ENCODE measurements at places on chromosomes 11 and 22.

DNA sequence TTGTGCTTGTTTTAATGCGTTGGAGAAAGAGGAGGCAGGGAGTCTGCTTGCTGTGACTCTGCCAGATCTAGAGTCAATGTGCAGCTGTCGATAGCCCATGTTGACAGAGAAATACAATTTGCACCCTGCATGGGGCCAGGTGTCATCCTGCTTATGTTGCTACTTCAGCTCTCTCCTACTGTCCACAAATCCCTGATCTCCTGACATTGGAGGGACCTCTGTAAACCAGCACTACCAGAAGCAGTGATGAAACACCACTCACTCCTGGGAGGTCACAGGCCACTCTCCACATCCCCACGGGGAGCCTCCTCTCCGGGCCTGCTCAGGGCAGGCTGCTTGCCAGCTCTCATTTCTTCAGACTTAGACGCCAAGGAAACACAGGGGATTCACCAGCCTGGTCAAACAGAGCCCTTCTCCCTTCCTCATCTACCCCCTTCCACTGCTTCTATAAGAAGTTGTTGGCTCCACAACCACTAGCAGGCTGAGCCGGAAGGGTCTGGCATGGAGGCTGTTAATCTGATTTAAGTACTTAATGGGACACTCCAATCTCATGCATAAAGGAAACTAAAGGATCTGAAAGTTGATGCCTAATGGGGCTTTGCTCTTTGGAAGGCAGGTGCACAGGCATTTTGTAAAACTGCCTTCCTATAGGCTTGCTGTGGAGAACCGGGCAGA lies 29.9 kb upstream of the CSNK2A3 start:
- no peak for DNase-seq

GRCh38 chr11:2837096-2837601 lies 48.4 kb downstream of the CDKN1C start:
- DNase-seq: no peak

GRCh38 chr11:70912226-70912840 lies 340.0 kb downstream of the SHANK2 start:
- DNase-seq: peak; percentile 22

DNA sequence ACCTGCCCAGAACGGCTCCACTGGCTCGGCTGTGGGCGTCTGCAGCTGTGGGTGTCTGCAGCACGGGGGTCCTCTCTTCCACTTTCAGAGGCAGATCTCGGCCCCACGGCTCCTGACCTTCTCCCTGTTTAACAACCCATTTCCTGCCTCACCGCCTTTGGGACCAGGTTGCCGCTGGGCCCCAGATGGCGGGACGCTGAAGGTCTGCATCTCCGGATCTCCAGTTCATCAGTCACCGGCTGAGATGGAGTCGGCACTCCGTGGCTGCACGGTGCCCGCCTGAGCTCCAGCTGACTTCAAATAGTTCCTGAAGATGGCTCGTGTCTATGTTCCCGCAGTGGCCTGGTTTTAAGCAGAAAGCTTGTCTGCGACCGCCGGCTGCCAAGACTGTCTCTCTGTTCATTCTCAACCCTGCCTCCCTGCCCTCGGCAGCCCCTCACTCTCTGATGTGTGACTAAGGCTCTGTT lies 475.9 kb downstream of the BRD1 start:
- DNase-seq: no peak

GRCh38 chr11:115425250-115425649 lies 79.0 kb downstream of the CADM1 start:
- no peak for DNase-seq

GRCh38 chr11:2931771-2932738 lies 2.8 kb upstream of the PHLDA2 start:
- no peak for DNase-seq

DNA sequence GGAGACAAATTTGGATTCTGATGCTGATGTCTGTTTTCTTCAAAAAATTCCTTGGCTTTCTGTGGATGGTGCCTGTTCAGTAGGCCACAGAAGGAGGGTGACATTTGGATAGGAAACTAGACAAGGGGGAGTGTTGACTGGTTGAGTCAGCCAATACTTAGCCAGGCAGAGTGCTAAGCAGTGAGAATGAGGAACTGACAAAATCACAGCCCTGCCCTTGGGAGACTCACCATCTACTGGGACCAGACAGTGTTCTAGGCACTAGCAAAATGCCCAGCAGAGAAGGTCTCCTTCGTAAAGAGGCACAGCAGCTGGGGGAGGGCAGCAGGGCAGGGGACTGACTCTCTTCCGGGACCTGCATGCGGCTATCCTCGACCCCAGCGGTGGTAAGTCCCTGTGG lies 190.2 kb downstream of the DSCAML1 start:
- no peak for DNase-seq

DNA sequence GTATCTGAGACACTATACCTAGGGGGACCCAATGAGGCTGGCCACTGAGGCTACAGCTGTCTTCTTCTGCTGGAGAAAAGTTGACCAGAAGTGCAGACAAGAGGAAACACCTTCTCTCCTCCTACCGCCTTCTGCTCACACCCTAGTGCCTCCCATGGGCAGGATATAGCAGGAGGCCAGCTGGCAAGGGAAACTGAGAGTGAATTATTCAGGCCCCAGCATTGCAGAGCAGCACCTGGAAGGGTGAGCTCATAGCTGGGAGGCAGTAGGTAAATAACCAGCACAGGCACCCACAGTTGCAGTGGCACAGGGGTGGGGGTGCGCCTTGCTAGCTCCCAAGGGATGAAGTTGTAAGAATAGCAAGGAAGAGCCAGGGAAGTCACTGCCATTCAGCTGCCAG lies 267.4 kb upstream of the NCAM1 start:
- DNase-seq: no peak

- no peak for DNase-seq
Observed at GRCh38 chr11:104619751-104620150, 278.5 kb downstream of the CASP12 start.

DNA sequence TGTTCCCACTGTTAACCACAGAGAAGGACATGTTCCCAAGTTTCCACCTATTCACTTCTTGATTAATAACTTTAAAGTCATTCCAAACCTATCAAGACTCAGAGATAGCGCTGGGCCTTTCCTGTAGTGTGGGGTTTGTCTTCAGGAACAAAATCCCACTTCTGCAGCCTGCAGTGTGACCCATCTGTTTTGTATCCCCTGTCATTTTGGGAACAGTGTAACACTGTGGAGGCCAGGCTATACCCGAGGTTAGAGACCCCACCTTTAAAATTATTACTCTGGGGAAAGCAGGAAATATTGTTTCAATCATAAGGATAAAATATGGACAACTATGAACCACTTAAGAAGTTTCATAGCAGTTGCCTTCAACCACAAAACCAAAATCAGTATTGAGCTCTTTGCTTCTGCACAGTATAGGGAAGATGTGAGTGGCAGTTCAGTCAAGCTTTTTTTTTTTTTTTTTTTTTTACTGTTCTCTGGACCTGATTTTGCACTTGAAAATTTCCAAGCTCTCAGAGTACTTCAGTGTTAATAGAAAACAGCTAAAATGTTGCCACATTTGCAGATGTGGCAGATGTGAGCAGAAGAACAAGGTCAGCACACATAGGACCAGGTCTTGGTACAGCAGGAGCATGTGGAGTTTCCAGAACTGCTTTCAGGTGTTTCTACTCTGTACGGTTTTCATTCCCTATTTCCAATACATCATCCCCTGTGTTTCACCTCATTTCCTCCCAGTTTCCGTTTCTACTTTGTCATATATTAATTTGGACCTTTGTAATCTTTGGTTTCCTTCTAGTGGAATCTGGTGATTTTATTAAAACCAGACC lies 121.5 kb downstream of the MAML2 start:
- no peak for DNase-seq

GRCh38 chr22:44431256-44431655 lies 66.8 kb downstream of the RTL6 start:
- DNase-seq: no peak

GRCh38 chr11:1051356-1052132 lies 15.0 kb upstream of the MUC6 start:
- DNase-seq: no peak

- DNase-seq: no peak
Observed at GRCh38 chr22:24416611-24417010, 10.8 kb upstream of the ADORA2A start.

DNA sequence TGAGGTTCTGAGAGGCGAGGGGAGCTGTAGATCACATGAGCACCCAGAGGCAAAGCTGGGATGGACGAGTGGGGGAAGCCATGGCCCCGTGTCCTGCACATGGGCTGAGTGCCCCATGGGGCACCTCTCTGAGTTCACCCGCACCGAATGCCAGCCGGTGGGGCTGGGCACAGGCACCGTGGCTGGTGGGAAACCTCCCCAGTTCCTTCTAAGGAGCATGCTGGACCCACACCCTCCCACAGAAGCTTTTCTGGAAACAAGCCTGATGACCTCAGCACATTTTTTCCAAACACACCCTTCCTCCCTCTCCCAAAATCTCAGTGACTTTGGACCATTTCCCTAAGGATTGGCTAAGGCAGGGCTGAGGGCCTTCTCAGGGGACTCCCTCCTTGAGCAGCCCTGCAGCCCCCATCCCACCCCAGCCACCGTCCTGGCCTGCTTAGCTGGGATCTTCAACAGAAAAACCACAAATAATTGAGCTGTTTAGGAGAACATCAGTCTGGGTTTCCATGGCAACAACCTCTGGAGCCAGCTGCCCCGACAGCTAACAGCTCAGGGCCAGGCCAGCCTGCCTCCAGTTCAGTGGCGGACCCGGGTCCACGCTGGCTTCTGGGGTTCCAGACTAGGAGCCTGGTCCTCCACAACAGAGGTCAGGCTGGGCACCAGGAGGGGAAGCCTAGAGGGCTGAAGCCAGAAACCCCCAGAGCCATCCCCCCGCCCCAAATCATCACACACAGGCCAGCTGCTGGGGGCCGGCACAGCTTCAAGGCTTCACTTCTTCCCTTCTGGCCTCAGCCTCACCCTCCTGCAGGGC lies 18.1 kb upstream of the LINC01488 start:
- no peak for DNase-seq

GRCh38 chr11:67539550-67539949 lies 16.3 kb upstream of the CABP2 start:
- no peak for DNase-seq
